ENCODE measurements at places on chromosomes 13 and 19. TPM values are rescaled to one million over a fixed set of nuclear protein-coding genes. Genes with fewer than 3 reads are reported as not detected.
A peak's percentile ranks its signal among the peaks of the same experiment; 100 is the strongest.

PLPP2 gene
- total RNA-seq, result 1.2 TPM

KLK4 gene
- not detected for total RNA-seq

SYNE4 gene
- total RNA-seq, result 7.4 TPM

ZNF132 gene
- 2.8 TPM for total RNA-seq

MATK gene
- 0.49 TPM for total RNA-seq

- DNase-seq, result no peak
Measured at GRCh38 chr19:3481241-3482090, 1.1 kb upstream of the SMIM24 start.

DNA sequence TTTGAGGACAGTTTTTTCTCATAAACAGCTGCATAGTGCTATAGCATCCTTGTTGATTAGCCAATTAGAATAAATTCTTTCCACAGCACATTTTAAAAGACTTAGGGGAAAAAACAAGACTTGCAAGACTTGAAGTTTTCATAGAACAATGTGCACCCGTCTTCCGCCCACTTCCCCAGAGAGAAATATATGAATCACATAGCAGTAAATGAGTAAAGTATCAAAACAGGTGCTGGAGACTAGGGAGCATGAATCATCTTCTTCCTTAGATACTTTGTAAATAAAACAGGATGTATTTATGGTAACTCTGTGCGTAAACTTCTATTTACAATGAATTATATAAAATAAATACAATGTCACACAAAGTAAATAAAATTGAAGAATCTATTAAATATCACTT is 75.1 kb downstream of the COL4A2 start:
- DNase-seq, result no peak

GRCh38 chr19:35533822-35534392 is 651 bp downstream of the GAPDHS start:
- DNase-seq, result no peak

DNA sequence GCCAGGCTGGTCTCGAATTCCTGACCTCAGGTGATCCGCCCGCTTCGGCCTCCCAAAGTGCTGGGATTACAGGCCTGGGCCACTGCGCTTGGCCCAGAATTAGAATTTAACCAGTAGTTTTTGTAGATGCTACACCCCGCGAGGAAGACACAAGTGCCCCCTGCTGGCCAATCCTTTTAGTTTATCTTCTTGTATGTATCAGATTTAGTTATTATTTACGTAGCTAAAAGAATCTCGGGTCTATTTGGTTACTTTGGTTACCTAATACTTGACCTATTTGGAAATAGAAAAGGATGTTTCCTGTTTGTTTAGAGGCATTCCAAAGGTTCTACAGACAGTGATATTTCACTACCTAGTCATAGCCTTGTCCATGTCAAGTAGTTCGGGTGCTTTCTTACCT is 22.0 kb downstream of the MUC16 start:
- DNase-seq, result no peak

GRCh38 chr13:112959701-112960542 is 9.1 kb upstream of the MCF2L start:
- DNase-seq, result no peak

GRCh38 chr13:112641456-112642089 is 48.3 kb upstream of the ATP11A start:
- peak; percentile 14 for DNase-seq

DNA sequence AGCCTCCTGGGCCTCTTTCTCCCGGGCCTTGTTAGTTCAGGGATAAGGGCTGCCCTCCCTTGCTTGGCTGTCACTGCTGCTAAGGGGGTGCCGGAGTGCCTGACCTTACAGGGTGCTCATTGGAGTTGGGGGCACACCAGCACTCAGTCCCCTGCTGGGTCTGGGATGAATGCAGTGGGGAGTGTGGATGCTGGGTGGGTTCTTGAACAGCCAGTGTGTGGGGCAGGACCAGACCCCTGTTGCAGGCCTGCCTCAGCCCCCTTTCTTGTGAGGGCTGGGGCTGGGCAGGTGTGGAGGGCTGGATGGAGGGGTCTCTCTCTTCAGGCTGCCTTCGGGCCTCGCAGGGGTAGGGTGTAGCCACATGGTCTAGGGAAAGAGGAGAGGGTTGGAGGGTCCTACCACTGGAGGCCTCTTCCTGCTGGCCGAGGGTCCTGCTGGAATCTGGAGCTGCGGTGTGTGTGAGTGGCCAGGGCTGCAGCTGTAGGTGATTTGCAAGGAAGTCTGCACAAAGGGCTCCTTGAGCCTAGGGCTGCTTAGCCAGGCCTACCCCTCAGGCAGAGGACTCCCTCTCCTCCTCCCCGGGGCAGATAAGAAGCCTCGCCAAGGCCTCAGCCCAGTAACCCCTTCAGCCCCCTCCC is 3.2 kb downstream of the CEBPA start:
- DNase-seq, result peak; percentile 59

DNA sequence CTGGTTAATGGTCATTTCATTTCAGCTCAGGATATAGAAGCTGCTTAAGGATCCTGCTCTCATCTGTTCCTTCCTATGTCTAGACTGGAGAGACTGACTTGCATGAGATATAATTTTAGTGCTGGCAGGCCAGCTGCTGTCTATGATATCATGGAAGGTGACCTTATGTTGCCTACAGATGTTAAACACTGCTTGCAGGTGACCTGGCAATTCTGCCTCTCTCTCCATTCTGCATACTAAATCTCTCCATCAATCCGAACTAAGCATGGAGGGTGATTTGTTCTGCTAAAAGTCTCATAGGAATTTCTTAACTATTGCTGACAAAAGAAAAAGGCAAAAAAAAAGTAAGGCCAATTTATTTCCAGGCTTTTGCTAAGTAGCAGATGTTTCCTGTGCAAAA is 81.0 kb downstream of the CCNA1 start:
- no peak for DNase-seq

DNA sequence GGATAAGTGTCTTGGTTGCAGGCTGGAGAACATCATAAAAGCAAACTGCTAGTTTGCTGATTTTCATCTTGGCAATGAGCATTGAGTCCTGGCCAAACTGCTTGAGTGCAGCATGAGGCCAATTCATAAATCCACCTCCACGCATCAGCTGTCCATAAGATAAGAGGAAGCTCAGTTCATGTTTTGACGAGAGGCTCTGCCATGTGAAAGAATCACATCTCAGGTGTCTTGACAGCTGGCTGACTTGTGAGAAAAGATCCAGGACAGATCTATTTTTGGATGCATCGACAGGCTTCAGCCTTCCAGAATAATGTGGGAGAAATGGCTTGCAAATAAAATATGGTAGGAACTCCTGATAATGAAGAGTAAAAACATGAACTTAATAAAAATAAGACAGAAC is 5.4 kb upstream of the ZNF682 start:
- no peak for DNase-seq

DNA sequence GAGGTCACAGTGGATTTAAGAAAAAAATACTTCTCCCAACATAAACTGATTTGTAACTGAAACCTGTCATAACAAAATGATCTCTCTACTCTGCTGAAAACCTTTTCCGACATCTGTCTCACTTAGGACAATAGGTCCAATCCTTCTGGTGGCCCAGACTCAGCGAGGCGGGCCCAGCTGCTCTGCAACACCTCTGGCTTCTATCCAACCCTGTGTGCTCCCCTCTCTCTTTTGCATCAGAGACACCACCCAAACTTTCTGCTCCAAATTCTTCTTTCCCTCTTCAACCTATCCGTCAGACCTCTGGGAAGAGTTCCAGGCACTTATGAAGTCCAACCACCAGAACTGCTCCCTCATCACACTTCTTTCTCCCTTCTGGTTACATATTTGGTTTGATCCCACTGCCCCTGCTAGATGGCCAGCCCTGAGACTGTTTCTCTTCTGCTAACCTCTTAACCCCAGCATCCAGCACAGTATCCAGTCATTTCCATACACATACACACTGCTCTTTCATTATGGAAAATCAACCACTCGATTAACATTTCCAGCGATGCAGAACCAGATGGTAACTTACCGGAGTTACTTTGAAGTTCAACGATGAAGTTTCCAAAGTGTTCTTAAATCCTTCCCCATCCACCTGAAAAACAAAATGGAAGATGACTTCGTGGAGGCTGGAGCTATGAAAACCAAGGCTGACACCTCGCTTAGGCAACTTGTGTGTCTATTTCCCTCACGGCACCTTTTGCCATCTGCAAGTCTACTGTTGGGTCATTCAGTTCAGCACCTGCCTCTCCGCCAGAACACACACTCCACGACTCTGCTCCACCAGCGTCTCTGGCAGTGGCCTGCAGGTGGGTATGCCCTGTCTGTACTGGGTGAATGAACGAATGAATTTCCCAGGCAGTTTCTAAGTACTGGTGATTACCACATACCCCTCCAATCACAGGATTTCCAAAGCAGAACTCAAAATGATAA is 9.4 kb downstream of the SAFB2 start:
- DNase-seq, result no peak

DNA sequence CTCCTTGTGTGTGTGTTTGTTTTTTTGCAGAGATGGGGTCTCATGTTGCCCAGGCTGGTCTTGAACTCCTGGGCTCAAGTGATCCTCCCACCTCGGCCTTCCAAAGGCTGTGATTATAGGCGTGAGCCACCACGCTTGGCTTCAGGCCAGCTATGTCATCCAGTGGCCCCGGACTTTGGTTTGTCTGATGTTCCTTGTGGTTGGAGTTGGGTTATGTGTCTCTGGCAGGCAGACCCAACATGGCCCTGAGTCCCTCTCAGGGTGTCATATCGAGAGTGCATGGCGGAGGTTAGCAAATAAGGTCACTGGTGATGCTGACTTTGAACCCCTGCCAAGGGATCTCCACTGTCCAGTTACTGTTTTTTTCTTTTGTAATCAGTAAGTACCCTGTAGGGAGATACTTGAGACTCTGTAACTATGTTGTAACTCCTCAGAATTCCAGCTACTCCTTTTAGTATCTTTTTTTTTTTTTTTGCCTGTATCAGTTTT is 37.3 kb downstream of the SMARCA4 start:
- peak; percentile 86 for DNase-seq

DNA sequence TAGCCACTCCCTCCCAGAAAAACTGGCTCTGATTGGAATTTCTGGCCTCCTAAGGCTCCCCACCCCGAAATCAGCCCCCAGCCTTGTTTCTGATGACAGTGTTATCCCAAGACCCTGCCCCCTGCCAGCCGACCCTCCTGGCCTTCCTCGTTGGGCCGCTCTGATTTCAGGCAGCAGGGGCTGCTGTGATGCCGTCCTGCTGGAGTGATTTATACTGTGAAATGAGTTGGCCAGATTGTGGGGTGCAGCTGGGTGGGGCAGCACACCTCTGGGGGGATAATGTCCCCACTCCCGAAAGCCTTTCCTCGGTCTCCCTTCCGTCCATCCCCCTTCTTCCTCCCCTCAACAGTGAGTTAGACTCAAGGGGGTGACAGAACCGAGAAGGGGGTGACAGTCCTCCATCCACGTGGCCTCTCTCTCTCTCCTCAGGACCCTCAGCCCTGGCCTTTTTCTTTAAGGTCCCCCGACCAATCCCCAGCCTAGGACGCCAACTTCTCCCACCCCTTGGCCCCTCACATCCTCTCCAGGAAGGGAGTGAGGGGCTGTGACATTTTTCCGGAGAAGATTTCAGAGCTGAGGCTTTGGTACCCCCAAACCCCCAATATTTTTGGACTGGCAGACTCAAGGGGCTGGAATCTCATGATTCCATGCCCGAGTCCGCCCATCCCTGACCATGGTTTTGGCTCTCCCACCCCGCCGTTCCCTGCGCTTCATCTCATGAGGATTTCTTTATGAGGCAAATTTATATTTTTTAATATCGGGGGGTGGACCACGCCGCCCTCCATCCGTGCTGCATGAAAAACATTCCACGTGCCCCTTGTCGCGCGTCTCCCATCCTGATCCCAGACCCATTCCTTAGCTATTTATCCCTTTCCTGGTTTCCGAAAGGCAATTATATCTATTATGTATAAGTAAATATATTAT is 6.1 kb downstream of the FOSB start:
- no peak for DNase-seq

DNA sequence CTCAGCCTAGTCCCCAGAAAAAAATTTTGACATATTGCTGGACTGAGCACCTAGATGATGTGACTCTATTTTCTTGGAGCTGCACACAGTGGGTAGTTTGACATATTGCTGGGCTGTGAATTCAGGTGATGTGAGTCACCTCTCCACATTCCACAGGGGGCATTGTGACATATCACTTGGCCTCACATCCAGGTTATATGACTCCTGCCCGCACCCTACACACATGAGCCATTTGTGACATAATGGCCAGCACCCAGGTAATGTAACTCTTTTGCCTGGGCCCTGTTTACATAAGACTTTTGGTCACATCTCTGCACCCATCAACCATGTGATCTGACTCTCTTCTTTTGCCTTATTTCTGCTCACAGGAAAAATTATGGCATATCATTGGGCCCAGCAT is 55.1 kb upstream of the ZNF43 start:
- DNase-seq, result no peak

DNA sequence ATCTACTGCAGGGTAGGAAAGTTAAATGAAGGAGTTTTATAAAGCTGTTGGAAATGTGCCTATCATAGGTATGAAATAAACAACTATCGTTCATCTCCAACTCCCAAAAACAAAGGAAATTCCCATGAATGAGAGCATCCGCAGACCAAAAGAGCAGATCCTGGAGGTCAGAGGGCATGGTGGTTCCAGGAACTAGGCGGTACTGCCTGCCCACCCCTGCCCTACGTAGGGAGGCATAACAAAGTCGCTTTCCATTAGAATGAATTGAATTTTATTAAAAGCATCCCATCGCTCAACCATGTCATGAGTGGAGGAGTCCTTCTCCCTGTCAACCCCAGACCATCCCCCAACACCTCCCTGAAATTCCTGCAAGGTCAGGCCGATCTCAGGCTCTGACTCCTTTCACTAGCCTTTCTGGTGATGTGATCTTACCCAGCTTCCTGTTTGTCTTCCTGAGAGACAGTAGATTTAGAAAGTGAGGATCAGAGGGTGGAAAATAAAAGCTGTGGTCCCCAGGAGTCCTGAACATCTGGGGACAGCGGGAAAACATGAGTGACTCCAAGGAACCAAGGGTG is at the start of gene CLEC4M:
Gene CLEC4M, plus strand, starts transcription at position 525 of the 575 bp plus-strand sequence. Its CDS starts 24 bp downstream, at position 549.
- DNase-seq, result no peak
